T-helper 2 cell treated with Interferon-gamma antibody and Interleukin-4, amounts not matched to agents 5 μg/mL and 100 μg/mL, for 36 hours (primary cell): ENCODE measurements at places on chromosomes 3 and 15.

DNA sequence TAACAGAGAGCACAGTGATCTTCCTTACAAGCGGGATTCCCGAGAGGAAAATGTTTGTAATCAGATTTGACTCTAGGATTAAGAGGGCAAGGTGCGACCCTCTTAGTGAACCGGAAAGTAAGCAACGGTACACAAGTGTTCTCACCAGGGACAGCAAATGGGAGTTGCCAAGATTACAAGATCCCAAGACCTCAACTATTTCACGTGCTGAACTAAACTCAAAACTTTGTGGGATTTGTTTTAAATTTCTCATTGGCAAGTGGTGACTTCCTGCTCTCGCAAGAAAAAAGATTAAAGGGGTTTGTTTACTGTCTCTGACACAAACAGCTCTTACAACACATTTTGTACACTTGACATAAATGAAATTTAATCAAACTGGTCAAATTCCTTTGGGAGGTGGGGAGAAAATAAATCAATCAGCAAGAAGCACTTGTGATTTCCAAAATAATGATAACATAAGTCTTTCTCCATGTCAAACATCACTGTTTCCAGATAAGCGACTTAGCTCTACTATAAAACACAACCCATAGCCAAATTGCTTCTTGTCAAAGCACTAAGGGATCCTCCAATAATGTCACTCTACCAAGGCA lies 2.2 kb upstream of the PGPEP1L start:
- H3K36me3 ChIP-seq: no peaks in the 10 kb centered on the region
- no peaks in the 10 kb centered on the region for H3K4me1 ChIP-seq
- H3K27me3 ChIP-seq: peaks cover 16% of the 10 kb centered on the region
- no peak overlapping the region for H3K27ac ChIP-seq

DNA sequence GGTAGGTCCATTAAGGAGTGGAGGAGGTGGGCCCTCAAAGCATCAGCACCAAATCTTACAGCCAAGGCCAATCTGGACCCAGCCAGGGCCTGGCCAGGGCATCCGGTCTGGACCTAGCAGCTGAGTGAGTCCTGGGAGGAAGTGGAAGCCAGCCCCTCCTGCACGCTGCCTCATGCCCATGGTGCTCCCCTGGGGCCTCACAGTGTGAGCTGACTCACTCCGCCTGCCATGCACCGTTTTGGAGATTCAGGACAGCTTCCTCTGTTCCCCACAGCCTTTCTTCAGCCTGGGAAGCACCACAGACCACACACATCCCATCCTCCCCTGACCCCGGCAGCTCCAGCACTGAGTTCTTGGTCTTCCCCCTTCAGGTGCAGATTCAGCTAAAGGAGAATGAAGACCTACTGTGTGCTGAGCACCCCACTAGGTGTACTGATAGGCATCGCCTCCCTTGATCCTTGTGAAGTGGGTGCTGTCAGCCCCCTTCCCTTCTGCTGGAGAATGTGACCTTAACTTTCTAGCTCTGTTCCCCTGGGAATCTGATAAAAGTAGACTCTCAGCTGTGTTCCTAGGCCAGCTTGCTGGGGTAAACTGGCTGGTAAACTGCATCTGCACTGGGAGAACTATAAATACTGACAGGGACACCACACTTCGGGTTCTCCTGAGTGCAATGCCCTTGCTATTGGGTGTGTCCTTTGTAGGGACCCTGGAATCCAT lies 36.8 kb upstream of the SEC13 start:
- DNase-seq: no peak
- H3K4me1 ChIP-seq: no peaks in the 10 kb centered on the region
- peaks cover 3% of the 10 kb centered on the region for H3K27me3 ChIP-seq
- H3K27ac ChIP-seq: no peak overlapping the region

GRCh38 chr3:56443372-56443771 lies 24.9 kb downstream of the ERC2 start:
- no peaks in the 10 kb centered on the region for H3K27me3 ChIP-seq
- H3K4me1 ChIP-seq: peaks cover 1% of the 10 kb centered on the region
- H3K4me3 ChIP-seq: no peak overlapping the region
- DNase-seq: no peak
- no peak overlapping the region for H3K27ac ChIP-seq

DNA sequence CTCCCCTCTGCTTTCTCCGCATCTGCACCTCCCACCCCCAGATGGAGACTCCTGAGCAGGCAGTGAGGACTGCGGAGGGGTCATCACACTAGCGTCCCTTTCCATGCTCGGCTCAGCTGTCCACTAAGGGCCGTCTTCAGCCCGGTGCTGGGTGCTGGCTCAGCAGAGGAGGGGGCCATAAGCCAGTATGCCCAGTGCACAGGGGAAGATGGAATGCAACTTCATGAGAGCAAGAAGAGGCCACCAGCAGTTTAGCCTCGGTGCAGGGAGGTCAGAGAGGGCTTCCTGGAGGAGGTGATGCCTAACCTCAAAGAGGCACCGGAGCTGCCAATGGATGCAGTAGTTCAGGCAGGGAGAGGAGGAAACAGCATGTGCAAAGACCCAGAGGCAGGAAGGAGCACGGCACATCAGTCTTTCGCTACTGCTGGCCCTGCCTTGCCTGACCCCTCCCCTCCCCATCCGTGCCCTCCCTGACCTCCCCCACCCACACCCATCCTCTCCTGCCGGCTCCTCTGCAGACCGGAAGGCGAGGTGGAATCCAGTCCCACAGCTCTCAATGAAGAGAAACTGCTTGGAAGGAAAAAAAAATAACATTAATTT lies 15.2 kb upstream of the PLXND1 start:
- H3K4me3 ChIP-seq: no peak overlapping the region
- H3K27me3 ChIP-seq: peaks cover 5% of the 10 kb centered on the region
- H3K36me3 ChIP-seq: no peaks in the 10 kb centered on the region
- DNase-seq: no peak

GRCh38 chr15:59976480-59977271 lies 27.4 kb upstream of the FOXB1 start:
- peak; percentile 69 for DNase-seq
- peak overlapping the region; percentile 75 for H3K4me3 ChIP-seq
- peaks cover 22% of the 10 kb centered on the region for H3K36me3 ChIP-seq

DNA sequence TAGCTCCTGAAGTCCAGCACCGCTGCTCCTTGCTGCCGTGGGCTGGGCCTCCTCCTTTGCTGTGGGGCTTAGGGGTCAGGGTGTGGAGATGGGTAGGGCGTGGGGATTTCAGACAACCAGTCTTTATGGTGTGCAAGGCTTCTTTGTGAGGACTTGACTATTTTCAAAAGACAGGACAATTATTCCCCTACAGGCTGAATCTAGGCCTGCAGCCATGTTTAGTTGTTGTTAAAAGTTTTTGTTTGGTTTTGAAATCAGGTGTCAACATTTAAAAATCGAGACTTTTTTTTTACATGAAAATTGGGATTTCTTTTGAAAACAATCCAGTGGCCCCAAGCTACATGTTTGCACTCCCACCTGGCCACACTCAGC lies 10.6 kb downstream of the RPL32 start:
- DNase-seq: no peak
- no peaks in the 10 kb centered on the region for H3K4me1 ChIP-seq
- no peak overlapping the region for H3K4me3 ChIP-seq
- no peaks in the 10 kb centered on the region for H3K27me3 ChIP-seq
- peaks cover 42% of the 10 kb centered on the region for H3K36me3 ChIP-seq
